ENCODE measurements at places on chromosomes 13 and 19.

GRCh38 chr19:6429419-6430221, 3.9 kb downstream of the SLC25A41 start:
- no peak for DNase-seq

DNA sequence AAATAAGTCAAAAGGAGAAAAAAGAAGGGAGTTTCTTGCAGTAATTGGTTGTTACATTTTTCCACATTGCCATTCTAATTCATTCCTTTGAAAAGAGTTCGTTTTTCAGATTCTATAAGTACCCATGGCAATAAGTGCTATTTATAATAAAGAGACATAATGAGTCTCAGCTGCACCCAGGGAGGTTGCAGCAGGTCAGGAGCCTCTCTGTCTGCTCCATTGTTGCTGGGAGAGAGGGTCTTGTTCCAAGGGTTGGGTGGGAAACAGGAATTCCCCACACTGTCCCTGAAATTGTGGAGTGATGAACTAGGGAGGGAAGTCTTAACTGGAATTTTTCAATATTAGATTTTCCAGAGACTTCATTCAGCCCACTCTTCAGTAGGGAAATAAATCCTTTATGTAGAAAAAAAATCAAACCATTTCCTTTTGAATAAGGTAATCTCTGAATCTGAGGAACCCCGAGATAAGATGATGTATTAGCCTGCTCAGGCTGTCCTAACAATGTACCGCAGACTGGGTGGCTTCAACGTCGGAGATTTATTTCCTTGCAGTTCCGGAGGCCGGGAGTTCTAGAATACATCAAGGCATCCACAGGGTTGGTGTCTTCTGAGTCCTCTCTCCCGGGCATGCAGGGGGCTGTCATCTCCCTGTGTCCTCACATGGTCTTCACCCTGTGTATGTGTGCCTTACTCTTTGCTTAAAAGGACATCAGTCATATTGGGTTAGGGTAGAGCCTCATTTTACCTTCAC, 342.7 kb upstream of the TMTC4 start:
- DNase-seq, result no peak

- no peak for DNase-seq
Observed at GRCh38 chr13:99154064-99154463, 46.6 kb upstream of the UBAC2 start.

GRCh38 chr13:24683838-24684599, 3.8 kb downstream of the ATP12A start:
- peak; percentile 55 for DNase-seq

GRCh38 chr13:60286707-60287106, 110.3 kb upstream of the TDRD3 start:
- DNase-seq, result no peak

- no peak for DNase-seq
Observed at GRCh38 chr19:10747271-10747670, 29.4 kb downstream of the DNM2 start.

DNA sequence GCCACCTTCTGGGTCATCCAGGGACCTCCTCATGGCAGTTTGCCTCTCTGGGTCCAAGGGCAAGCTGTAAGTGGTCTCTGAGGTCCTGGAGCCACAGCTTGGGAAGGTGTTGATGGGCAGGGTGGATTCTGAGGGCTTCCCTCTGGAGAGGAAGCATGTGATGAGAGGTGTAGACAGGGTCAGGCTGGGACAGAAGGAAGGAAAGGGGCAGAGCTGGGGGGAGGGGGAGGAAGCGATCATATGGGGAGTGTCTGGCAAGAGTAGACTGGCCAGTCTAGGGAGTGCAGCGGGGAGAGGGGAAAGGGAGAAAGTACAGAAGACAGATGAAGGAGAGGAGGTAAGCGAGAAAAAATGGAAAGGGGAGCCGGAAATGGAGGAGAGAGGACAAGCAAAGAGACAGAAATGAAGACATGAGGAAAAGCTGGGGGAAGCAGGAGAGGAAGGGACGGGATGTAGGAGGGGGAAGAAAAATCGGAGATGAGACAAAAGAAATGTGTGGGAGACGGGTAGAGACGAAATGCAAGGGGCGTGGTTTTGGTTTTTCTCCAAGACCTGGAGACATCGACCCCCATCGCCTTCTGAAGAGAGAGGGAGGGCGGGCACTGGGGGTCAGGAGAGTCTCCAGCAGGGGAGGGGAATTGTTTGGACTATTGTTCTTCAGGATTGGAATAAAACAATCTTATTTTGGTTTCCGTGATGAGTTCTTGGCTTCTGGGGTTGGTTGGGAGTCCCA, 26.6 kb downstream of the ZSWIM9 start:
- no peak for DNase-seq

DNA sequence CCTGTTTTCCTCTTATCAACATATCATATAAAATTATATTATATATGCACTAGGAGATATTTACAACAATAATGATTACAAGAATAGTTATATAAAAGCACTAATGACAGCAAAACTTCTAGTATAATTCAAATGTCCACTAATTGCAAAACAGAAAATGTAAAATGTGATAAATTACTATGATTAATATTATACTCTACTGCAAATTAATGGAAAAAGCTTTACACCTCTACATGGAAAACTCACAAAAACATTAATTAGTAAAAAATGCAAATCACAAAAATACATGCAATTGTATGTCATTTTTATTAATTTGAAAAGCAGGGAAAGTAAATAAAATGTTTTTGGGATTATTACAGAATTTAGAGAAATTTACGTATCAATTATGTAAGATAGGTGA, 681.0 kb upstream of the PCDH20 start:
- no peak for DNase-seq

DNA sequence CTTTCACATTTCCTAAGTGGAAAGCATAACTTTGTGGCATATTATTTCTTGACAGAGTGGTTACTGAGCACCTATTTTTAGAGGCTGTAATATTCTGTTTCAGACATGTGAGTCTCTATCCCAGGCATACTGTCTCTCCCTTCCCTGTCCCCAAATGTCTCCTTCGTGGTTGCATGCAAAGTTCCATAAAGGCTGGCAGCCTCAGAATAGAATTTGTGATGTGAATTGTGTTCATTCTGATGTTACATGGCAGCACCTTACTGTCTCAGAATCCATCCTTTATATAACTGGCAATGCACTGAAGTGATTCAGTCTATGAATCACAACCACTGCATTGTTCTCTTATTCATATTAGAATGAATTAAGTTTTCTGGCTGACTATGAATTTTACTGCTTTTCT, 89.0 kb upstream of the SLC7A1 start:
- DNase-seq, result no peak

DNA sequence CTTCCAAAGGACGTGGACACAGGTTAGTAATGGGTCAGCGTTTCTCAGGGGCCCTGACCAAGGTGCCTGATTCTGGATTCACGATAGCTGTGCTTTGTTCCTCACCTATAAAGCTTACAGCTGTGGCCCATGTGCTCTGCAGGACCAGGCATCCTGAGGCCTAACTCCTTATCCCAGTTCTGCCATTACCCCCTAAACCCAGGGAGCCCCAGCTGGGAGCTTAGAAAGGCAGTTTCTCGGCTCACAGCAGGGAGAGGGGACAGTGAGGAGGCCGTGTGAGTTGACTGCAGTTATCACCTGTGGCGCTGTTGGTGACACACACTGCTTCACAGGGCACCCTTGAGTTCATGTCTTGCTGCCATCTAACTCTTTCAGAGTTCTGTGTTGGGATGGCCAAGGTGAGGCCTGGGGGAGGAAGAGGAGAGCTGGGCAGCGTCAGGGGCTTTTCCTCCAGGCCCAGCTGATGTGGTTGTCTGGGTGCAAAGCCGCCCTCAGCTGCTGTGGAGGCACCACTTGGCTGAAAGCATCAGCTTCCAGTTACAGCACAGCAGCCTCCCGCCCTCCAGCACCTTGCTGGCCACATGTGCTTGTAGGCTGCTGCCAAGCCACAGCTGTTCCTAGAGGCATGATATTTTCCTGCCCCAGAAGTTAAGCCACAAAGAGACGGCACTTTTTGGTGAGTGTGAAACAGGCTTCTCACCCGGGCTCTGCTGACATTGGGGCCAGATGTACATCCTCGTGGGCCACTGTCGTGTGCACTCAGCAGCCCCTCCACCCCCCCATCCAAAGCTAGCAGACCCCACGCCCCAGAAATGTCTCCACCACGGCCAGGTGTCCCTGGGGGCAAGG, 99.6 kb upstream of the MCF2L start:
- no peak for DNase-seq

DNA sequence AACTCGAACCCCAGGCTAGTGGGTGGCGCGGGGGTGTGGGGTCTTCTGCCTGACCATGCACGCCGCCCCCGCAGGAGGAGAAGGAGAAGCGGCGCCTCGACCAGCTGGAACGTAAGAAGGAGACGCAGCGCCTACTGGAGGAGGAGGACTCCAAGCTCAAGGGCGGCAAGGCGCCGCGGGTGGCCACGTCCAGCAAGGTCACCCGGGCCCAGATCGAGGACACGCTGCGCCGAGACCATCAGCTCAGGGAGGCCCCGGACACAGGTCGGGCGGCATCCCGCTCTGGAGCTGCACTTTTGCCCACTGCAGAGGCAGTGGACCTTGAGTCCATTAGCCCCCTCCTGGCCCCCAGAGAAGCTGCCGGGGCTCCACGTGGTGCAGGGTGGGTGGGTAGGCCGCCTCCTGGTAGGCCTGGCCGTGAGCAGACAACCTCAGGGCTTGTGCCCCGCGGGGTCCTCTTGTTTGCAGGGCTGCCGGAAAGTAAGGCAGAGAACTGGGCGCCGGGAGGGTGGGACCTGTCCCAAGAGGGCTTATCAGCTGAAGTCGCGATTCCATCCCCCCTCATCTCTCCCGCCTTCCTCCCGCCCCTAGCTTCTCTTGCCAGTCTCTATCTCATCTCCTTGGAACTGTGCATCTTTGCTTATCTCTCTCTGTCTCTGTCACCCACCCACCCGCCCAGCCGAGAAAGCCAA, 9.9 kb downstream of the CCDC124 start:
- no peak for DNase-seq

- no peak for DNase-seq
Observed at GRCh38 chr13:79314652-79315051, 91.4 kb downstream of the RBM26 start.

DNA sequence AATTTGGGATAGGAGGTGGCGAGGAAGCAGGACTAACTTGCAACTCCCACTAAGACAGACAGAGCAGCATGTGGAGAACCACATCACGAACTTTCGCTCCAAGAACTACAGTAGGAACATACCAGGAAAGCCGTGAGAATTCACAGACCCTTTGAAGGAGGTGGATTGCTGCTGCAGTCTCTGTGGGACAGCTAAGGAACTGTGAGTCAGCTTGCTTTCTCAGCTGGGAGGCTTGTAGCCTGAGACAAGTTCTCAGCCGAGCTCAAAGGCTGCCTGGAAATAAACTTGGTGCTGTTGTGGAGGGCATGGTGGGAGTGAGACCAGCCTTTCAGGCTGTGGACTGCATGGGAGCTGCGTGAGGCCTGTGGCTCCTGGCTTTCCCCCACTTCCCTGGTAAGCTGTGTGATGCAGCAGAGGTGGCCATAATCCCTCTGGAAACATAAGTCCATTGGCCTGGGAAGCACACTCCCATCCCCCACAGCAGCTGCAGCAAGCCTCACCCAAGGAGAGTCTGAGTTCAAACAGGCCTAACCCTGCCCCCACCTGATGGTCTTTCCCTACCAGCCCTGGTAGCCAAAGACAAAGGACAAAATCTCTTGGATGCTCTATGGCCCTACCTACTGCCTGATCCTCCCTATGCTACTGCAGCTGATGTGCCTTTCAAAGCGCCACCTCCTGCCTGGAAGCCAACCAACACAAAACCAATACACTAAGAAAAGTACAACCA, 441.1 kb upstream of the HTR2A start:
- DNase-seq, result no peak

GRCh38 chr13:101394605-101395004, 21.7 kb downstream of the NALCN start:
- no peak for DNase-seq

DNA sequence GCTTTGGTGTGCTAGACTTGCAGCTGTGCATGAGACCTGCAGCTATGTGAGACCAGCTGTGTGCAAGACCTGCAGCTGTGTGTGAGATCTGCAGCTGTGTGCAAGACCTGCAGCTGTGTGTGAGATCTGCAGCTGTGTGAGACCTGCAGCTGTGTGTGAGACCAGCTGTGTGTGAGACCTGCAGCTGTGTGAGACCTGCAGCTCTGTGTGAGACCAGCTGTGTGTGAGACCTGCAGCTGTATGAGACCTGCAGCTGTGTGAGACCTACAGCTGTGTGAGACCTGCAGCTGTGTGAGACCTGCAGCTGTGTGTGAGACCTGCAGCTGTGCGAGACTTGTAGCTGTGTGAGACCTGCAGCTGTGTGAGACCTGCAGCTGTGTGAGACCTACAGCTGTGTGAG, 6.7 kb upstream of the DCUN1D2 start:
- no peak for DNase-seq

DNA sequence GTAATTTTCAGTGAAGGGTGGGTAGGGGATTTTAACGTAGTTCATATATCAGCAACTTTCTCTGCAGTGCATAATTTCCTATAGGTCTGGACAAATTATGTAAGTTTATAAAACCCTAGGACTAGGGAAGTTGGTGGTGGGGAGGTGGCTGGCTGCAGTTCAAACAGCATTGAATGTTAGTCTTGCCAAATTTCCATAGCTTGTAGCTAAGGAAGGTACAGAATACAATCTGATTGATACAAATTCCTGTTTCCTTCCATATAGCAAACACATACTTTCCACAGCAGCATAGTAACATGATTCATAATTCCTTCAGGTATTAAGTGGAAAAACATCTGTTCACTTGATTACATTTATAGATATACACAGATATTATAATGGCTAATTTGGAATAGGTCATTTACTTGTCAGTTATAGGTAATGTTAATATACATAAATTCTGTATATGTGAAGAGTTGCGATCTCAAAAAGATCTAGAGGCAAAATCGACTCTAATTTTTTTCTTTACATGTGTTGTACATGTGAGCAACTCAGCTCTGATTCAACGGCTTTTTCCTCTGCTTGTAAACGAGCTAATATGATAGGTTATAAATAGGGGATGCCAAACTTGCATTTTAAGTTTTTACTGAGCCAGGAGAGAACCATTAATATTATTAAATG, 233.4 kb upstream of the CSNK1A1L start:
- no peak for DNase-seq

GRCh38 chr13:45051315-45051714, 62.0 kb downstream of the GPALPP1 start:
- no peak for DNase-seq

DNA sequence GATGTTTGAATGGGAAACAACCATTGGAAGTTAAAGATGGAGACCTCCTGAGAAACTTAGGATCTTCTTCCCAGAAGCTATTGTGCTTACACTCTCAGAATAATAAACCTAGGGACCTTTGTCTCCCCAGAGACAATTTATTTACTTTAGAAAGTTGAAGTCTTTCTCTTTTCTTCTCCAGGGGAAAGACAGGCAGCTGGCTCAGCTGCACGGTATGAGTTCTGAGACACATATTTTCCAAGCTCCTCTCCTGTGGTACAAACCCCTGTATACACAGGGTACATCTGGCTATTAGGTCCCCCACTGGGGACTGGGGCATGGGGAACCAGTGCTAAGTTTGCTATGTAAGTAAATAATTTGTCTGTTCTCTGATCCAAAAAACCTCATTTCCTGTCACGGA, 67.5 kb upstream of the POSTN start:
- no peak for DNase-seq

GRCh38 chr19:30430206-30430734, 58.1 kb downstream of the ZNF536 start:
- DNase-seq, result no peak

Measured in CD4-positive, alpha-beta T cell treated with Interleukin-2 at 100 ng/mL for 4 hours (primary cell).